ENCODE measurements at places on chromosomes 13 and 19.

- no peak for DNase-seq
These were observed 78.7 kb upstream of the GPC6 start for GRCh38 chr13:93147946-93148345.

DNA sequence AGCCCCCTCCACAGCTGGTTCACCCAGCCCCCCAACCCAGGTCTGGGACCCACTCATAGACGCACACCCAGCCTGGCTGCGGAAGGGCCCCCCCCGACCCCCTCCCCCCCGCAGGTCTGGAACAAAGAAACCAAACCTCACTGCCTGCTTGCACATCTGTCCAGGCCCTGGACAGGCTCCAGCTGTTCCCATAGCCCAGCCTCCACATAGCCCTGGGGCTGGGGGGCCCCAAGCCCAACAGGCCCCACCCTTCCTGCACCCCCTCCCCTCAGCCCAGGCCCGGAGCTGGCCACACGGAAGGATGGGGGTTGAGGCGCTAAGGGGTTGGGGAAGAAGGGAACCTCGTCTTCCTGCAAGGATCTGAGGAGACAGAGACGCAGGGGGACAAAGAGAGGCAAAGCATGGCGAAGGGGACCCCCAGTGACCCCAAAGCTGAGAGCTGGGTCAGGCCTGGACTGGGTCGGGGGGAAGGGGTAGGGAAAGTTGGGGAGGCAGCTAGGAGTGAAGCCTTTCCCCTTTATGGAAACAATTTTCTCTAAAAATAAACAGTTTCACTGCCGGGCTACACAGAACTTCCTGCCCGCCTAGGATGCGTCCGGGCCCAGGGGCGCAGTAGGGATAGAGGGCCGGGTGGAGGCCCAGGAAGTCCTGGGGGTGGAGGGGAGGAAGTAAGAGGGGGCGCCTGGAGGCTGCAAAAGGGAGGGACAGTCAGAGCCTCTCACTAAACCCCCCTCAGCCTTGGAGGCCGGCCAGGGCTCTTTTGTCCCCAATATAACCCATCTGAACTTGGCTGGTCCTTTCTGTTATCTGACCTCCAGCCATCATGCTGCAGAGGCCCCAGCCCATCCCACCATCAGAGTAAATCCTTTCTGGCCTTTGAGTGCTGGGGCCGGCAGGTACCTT, 2.4 kb downstream of the KANK2 start:
- DNase-seq, result no peak

DNA sequence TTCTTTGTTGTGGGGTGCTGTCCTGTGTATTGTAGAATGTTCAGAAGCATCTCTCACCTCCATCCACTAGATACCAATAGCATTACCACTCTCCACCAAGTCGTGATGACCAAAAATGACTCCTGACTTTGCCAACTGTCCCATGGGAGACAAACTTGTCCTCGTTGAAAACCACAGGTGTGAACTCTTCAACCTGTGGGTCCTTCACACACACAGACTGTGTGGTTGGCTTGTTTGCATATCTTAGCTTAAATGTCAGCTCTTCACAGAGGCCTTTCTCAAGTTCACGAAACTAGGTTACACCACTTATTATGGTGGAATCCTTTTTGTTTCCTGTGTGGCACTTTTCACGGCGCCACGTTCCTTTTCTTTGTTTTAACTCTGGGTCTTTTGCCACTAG, 6.8 kb downstream of the GPC5 start:
- DNase-seq, result peak; percentile 5

- no peak for DNase-seq
These were observed 82.7 kb downstream of the TEX26 start for GRCh38 chr13:31015199-31015598.

DNA sequence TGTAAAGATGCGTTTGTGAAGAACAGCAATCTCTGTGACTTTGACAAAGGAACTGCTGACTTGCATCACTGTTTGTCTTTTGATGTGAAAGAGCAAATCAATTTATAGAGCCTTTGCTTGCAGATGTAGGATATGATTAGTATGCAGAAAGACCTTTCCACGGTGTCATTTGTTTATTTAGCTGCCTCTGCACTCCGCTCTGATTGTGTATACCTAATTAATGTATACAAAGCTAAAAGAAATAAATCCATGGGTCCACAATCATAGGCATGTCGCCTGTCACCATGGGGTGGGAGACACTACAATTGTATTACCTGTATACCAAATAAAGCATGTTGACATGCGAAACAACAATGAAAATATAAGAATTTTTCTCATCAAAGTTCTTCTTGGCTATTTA, 410.7 kb downstream of the MZT1 start:
- no peak for DNase-seq

- no peak for DNase-seq
These were observed 16.5 kb upstream of the ATP8B3 start for GRCh38 chr19:1828279-1829238.

- DNase-seq, result no peak
These were observed 113.9 kb downstream of the KCNRG start for GRCh38 chr13:50129081-50129705.

- DNase-seq, result no peak
These were observed 518 bp downstream of the NUDT19 start for GRCh38 chr19:32691952-32692726.

DNA sequence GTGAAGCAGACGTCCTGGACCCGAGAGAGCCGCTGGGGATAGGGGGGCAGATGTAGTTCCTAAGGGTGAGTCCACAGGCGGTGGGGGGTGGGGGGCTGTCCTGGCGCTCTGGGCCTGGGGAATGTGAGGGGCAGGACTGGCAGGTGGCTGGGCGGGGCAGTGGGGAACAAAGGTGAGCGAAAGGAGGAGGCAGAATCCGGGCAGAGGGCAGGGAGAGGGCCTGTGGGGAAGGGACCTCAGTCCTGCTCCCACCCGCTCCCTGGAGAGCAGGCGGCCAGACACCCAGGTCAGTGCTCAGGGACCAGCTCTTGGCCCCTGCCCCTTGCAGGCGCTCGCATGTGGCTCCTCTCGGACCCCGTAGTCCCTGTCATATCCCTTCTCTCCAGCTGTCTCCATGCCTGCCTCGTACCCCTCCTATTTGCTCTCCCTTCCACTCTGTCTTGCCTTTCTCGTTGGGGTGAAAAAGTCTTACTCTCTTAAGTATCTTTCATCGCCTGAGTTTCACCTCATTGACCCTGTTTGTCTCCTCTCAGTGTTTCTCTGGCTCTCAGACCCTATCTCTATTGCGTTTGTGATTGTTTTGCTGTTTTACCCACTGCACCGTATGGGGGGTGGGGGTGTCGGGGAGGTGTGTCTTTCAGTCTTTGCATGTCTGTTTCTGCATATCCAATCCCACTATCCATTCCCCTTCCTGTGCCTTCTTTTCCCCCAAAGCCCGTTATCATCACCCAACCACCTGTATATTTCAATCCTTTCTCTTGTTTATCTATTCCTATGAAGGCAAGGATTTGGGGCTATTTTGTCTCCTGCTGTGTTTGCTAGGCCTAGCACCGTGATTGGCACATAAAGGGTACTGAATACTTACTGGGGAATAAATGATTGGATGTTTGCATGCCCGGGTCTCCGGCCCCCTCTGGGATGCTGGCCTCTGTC, 5.8 kb downstream of the SPHK2 start:
- no peak for DNase-seq

GRCh38 chr19:15721268-15721667, 6.6 kb upstream of the OR10H2 start:
- no peak for DNase-seq

DNA sequence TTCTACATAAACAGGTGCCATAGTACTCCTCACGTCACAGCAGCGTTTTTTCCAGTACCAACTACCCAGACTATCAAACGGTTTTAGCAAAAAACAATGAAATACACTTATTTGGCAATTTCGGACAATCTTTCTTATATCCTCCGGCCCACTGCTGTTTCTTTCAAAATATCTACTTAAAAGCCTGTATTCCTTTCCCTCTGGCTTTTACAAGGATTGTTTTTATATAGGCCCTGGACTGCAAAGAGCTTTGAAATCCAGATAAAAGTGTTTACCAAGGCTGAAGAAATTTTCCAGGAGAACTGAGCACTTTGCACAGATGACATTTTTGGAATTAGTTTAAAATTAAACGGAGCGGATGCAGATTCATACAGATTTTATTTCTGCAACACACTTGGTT, 255.9 kb upstream of the STARD13 start:
- no peak for DNase-seq

- DNase-seq, result no peak
These were observed 730 bp downstream of the SYMPK start for GRCh38 chr19:45862271-45862563.

DNA sequence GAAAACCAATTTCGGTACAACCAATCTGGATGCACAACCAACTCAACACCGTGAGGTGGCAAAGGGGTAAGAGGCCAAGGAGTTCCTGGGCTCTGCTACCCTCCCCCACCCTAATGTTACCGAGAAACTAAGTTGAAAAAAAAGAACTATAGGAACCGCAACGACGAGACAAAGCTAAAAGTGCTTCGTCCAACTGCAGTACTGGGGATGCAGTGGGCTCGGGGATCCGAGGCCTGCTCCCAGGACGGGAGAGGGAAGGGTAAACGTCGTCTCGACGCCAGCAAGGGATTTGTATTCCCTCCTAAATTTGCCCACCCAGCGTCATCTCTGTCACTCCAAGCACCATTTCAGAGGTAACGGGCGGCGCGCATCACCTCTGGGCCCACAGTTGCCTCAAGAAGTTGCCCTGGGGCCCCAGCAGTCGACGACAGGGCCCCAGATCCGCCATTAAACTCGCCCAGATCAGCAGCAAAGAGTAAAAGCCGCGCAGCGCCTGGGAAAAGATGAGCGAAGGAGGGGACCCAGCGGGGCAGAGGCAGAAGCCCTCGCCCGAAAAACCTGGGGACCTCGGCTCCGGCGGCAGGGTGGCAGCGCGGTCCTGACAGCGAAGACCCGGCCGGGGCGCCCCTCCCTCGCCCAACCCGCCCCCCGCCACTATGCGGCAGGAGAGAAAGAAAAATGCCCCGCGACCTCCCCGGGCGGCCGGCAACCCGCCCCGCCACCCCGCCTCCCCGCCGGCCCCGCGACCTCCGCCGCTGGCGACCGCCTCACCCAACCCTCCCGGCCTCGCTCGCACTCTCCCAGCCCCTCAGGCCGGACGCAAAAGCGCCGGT, 752 bp downstream of the ZMYM5 start:
- no peak for DNase-seq

DNA sequence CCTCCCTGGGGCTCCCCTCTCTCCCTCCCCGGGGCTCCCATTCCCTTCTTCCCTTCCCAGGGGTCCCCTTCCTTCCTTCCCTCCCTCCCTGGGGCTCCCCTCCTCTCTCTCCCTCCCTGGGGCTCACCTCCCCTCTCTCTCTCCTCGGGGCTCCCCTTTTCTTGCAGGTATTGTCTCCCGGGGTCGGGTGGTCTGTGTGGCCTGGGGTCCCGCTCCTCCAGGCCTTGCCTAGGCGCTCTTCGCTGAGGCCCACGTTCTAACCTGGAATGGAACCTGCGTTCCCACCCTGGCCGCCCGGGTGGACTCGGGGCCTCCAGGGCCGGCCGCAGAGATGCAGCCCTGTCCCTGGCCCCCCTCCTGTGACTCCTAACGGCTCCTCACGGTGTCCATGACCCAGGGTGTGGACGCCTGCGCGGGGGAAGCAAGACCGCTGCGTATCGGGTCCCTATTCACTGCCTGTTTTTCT, 940 bp upstream of the DCUN1D2 start:
- no peak for DNase-seq

GRCh38 chr13:99743094-99743493, 228.5 kb downstream of the ZIC5 start:
- DNase-seq, result no peak

DNA sequence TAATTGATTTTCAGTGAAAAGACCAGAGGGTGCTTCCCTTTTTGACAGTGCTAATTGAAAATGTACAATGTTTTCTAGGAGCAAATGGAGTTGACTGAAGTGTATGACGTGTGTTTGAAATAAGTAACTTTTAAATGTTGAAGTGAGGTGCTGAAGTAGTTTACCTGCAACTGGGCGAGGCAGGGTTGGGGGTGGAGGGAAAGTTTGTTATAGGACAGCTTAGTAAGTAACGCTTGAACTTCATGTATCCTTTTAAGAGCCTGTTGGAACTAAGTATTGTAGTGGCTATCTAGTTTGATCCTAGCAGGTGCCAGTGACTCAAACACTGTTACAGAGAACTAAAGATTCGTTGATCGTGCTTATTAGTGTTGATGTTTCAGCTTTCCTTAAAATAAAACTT, 5.9 kb downstream of the SLAIN1 start:
- no peak for DNase-seq

GRCh38 chr13:91220872-91221271, 126.6 kb upstream of the MIR17HG start:
- DNase-seq, result no peak

GRCh38 chr13:113397608-113398425, 33.9 kb upstream of the GRTP1 start:
- no peak for DNase-seq

- no peak for DNase-seq
These were observed 41.9 kb downstream of the GPC6 start for GRCh38 chr13:93268327-93269028.

DNA sequence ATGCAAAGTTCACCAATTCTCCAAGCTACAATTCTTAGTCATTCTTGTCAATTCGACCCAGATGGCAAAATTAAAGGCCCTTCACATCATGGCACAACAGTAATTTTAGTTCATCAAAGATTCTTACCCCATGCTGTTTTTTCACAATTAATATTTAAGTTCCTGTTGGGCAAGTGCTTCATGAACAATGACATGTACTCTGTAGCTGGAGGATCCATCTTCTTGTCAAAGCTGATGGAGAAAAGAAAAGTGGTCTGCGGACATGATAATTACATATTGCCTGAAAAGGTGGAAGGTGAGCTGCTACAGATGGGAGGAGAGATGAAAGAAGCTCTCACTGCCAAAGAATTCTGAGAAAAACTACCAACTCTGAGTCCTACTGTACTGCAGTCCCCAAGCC, 1370.3 kb upstream of the SLC10A2 start:
- DNase-seq, result no peak

DNA sequence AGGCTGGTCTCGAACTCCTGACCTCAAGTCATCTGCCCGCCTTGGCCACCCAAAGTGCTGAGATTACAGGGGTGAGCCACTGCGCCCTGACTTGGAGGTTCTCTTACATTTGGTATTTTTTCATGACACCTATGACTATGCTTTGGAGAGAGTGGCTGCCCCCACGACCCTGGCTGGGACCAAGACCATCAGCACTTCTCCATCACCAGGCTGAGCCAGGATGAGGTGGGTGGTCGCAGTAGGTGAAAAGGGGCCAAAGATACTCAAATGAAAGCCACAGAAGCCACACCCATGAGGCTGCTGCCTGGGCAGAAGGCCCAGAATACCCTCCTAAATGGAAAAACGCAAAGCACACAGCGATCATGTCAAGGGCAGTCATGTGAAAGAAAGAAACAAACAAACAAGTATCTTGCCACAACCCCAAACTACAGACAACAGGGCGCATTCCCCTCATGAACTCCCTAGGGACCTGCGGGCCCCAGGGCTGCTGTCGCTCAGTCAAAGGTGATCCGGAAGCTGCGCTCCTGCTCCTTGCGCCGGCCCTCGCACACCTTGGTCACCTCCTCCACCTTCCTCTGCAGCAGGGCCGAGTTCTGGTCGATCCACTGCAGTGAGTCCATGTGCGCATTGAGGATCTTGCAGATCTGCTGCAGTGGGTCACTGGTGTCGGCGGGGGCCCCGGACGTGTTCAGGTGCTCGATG, 11.2 kb upstream of the IL4I1 start:
- no peak for DNase-seq

GRCh38 chr13:71864094-71864985, 2.7 kb downstream of the DACH1 start:
- DNase-seq, result no peak
